ENCODE measurements at places on chromosomes 6 and 20.

- DNase-seq: peak; percentile 66
Observed at GRCh38 chr6:32415521-32416019, 8.6 kb upstream of the BTNL2 start.

DNA sequence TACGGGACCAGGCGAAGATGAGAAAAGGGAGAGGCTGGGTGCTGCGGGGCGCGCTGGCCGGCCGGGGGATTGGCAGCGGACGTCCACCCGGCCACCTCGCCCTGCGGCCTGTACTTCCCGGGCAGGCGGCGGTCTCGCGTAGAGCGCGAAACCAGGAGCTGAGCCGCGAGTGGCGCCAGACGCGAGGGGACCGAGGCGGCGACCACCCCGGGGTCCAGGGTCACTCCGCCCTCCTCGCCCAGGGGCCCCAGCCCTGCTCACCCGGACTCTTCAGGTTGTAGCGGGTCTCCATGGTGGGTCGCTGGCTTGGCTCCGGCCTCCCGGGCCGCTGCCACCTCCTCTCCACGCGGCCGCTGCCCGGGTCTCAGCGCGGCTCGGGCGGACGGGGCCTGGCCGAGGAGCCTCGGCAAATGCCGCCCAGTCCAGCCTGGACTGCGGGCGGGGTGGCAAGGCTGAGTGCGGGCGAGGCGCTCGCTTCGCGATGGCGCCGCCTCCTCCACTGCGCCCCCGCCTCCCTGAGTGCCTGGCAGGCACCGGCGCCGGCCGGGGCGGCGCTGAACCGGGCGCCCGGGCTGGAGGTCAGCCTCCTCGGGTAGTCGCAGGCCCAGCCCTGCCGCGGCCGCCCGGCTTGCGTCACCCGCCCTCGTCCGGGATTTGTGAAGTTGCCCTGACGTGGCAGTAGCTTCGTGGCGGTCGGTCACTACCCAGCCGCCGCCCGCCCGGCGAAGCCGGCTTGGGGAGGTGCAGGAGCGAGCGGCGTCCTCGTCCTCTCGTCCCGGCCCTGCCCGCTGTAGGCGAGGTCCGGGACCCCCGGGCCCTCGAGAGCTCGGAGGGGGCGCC lies at the start of gene UBE2J1:
UBE2J1 (minus strand) TSS at position 445 of the 840 bp plus-strand sequence; CDS start at position 292, 153 bp downstream.
- DNase-seq: peak; percentile 48

DNA sequence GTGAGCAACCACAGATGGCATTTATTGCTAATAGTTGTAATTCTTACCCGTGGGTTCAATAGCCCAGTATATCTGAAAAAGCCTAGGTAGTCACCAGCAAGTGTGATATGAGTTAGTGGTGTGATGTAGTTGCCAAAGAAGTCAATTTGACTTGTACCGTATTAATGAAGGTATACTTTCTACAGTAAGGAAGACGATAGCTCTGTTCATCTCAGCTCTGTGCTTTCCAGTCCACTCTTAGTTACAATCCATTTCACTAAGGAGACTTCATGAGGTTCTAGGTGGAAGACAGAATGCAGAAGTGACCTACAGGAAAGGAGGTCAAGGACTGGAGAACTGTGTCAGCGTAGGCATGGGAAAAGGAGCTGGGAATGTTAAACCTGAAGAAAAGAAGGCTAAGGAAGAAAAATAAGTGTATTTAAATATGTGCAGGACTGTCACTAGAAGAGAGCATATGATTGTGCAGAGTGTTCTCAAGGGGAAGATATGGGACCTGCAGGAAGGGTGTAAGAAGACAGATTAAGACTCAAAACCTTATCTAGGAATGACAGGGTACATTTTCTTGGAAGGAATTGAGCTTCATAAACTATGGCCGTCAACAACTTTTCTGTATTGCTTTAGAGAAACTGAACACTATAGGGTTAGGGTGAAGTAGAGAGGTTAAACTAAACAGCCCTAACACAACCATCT lies 116.9 kb upstream of the SCGN start:
- DNase-seq: no peak

DNA sequence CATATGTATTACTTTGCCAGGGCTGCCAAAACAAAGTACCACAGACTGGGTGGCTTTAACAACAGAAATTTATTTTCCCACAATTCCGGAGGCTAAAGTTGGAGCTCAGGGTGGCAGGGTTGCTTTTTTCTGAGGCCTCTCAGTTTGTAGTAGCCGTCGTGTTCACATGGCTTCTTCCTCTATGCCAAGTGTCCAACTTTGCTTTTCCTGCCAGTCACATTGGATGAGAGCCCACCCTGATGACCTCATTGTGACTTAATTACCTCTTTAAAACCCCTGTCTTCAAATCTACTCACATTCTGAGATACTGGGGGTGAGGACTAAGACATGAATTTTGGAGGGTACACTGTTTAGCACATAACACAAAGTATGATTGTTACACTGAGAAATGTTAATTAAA lies 9.9 kb upstream of the ECT2L start:
- no peak for DNase-seq

DNA sequence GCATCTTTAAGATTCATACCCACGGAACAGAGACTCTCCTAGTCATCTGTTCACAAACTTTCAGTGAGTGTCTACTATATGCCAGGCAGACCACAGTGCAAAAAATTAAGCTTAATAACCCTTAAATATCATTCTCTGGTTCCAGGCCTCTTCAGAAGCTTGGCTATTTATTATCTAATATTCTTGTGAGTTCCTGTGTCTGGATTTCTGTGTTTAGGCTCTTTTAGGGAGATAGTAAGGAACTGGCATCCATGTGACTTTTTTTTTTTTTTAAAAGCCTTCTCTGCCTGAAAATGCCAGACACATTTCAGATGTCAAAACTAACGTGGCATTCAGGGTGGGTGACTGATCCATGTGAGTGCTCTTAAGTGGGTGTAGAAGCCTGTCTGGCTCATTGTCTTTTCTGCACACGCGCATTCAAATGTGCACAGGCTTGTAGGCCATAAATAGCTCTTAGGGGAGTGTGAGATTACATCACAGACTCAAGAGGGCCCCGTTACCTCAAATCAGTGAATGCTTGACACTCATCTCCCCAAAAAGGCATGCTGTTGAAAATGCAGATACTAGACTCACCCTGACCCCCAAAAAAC lies 141.9 kb downstream of the GMPR start:
- DNase-seq: no peak

- no peak for DNase-seq
Observed at GRCh38 chr6:155001482-155001881, 6.4 kb downstream of the TIAM2 start.

DNA sequence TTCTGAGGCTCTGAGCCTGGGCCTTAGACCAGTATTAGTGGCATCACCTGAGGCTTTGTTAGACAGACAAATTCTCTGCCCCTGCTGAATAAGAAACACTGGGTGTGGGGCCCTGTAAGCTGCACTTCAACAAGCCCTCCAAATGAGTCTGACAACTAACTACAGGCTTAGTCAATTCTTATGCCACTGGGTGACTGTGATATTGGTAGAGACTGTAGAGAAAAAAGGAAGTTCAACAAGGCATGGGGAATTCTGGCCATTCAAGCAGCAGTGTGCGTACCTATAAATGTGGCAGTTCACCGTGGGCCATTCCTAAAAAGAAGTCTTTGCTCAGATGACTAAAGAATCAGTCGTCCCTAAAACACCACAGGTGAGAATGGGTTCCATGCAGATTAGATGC lies 82.7 kb downstream of the MDN1 start:
- no peak for DNase-seq

GRCh38 chr6:44301782-44302564 lies 11.2 kb downstream of the AARS2 start:
- no peak for DNase-seq

GRCh38 chr6:83615025-83615999 lies 93.6 kb downstream of the SNAP91 start:
- no peak for DNase-seq

GRCh38 chr20:17896193-17896723 lies 72.3 kb downstream of the SNX5 start:
- DNase-seq: no peak

DNA sequence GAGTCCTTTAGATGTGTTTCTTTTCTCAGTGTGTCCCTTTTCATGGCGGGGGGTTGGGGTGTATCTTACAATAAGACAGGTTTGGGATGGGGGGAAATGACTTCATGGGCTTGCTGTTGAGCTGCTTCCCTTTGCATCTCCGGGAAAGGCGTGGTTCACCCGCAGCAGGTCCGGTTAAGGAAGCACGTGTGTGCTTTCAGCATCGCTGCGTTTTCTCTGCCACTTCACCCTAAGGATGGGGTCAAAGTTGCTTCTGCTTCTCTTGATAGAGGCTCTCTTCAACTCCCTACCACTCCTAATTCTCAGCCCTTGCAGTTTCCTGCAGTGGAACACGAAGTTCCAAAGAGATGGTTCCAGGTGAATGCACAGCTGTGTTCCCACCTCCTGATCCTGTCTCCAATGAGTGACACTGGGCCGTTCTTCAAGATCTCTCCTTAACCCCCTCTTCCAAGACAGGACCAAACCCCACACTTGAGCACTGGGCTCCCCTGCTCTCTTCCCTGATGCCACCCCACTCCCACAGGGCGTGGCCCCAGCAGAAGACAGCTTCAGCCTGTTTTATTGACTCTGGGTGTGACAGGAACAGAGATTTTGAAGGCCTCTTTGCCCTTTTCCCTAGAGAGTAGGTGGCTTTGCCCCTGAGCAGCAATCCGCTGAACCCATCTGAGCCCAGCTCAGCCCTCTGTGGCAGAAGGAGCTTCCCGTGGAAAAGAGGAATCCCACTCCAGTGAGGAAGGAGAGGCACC lies 85.2 kb downstream of the PLEKHG1 start:
- DNase-seq: no peak

DNA sequence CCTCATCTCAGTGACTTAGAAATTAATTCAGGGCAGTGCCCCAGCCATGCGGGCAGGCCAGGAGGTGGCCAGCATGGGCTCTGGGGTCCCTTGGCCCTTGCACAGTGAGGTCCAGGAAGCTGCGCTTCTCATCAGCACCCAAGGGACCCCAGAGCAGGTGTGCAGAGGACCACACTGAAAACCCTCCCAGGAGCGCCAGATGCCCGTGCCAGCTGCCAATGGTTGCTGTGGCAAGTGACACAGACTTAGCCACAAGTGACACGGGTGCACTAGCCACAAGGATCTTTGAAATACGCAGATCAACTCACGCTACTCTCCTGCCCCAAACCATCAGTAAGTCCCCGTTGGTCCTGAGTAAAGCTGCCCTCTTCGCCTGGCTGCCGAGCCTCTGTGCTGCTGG lies 88.1 kb downstream of the ERMARD start:
- no peak for DNase-seq

GRCh38 chr6:159609652-159610178 lies 83.3 kb downstream of the SOD2 start:
- DNase-seq: no peak

DNA sequence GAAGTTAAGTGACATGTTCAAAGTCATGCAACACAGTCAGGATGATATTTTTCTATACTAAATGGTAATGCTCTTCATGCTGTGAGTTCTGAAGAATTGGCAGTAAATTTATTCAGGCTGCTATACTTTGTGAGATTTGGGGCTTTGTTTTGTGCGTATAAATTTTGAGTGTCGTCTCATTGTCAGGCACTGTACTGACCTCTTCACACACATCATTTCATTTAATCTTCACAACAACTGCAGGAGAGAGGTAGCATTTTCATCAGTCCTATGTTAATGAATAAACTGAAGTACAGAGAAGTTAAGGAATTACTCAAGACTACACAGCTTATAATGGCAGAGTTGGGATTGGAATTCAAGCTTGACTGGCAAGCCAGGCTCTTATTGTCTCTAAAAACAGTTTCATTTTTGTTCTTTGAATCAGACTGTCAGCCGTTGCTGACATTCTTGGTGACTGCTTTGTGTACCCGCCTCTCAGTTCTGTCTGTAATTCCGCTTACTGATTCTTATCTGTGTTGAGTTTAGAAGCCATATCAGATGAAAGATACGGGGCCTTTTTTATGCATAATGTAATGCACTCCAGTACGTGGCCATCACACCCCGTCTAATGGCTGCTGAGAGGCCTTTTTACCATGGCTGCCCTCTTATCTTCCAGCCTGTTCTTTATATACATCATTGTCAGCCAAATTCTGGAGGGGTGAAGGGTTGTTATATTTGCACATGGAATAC lies 274.9 kb downstream of the UTRN start:
- DNase-seq: no peak

- no peak for DNase-seq
Observed at GRCh38 chr20:37503256-37503927, 17.7 kb upstream of the NNAT start.

DNA sequence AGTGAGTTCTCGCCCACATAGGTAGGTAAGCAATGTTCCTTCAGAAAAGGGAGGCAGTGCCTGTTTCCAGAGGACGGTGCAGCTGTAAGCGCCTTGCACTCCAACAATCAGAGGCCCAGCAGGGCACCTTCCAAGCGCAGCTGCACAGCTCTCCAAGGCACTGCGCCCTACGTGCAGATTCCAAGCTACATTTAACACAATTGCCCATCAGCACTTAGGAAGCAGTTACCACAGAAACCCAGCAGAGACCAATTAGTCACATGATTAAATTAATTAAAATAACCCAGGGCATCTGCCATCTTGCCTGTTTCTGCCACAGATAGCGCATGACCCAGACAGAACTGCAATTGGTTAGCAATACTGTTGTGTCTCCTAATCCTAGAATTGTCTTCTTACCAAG lies 65.5 kb downstream of the SOBP start:
- DNase-seq: no peak

DNA sequence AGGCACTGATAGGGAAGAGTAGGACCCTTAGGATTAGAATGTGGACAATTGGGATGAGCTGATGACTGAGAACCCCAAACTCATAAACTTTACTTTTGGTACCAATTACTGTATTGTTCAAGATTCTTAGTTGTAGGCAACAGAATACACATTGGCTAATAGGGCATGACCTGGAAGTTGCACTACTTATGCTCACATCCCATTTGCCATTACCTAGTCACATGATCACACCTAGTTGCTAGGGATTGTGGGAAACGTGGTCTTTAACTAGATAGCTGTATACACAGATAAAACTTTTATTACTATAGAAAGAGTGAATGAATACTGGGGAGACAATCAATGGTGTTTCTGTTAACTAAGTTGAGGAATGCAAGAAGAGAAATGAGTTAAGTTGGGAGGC lies 113.4 kb upstream of the AKIRIN2 start:
- DNase-seq: no peak

GRCh38 chr6:142856624-142857232 lies 88.2 kb downstream of the HIVEP2 start:
- DNase-seq: no peak

DNA sequence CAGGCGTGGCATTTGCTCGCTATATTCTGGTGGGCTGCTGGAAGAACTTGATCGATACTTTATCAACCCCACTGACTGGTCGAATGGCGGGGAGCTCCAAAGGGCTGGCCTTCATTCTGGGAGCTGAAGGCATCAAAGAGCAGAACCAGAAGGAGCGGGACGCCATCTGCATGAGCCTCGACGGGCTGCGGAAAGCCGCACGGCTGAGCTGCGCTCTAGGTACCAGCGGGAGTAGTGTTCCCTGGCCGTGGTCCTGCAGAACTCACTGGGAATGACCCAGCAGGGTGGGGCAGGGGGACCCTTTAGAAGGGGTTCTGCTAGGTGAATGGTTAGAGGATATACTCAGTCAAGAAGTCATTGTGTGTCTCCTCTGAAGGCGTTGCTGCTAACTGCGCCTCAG lies 68.4 kb upstream of the PBOV1 start:
- DNase-seq: no peak

Measured in stimulated activated CD4-positive, alpha-beta T cell treated with anti-CD3 and anti-CD28 coated beads, TNF-alpha, amount 100 ng/mL, for 4 hours (primary cell).